Smooth muscle cell of the brain vasculature (primary cell): ENCODE measurements at places on chromosomes 3 and 15.

DNA sequence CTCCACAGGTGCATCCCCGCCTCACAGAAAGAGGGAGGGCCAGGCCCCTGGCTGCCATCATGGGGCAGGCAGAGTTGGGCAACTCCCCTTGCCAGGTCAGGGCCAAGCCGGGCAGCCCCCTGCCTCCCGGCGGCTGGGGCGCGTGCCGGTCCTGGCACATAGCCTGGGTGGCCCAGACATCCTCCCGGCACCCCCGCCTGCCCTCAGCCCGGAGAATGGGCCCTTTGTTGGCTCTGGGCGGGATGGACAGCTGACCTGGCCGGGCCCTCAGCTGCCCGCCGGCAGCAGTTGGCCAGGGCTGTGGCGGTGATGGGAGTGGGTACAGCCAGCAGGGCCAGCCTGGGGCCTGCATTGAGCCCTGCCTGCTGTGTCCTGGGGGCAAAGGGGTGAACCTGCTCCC, 16.5 kb downstream of the PLXNA1 start:
- no peak for DNase-seq

- no peak for DNase-seq
Observed at GRCh38 chr15:67370206-67370954, 115.8 kb downstream of the IQCH start.

GRCh38 chr3:126447456-126448106, 28.1 kb downstream of the ZXDC start:
- DNase-seq, result no peak

- DNase-seq, result no peak
Observed at GRCh38 chr3:178417736-178418135, 118.5 kb upstream of the KCNMB2 start.

DNA sequence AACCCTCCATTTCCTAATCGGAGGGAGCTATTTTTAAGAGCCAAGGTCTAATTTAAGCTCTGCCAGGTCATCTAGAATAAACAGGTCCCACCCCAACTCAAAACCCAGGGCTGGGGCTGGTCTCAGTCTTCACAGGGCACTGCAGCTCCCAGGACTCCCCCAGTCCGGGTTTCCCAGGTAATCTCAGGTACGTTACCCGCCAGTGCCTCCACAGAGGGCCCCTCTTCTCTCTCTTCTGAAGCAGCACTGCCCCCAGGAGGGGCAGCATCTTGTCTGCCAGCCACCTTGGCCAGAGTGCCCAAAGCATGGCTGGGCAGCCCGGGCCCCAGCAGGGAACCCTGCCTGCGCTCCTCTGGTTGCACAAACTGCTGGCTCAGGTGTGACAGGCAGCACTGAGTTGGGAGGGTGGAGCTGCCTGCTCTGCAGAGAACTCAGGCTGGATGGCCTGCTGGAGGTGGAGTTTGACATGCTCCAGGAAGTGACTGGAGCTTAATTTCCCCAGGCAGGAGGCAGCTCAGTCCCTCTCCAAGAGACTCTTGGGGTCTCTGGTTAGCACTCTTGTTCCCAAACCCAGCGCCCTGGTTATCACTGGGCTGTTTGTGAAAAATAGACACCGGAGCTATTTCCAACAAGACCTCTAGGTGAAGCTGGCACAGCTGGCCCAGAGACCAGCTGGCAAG, at the start of gene PLA2G4F:
Gene PLA2G4F (minus strand): TSS at position 394 of the 680 bp plus-strand sequence. CDS start 87 bp downstream, at position 307.
- no peak for DNase-seq

DNA sequence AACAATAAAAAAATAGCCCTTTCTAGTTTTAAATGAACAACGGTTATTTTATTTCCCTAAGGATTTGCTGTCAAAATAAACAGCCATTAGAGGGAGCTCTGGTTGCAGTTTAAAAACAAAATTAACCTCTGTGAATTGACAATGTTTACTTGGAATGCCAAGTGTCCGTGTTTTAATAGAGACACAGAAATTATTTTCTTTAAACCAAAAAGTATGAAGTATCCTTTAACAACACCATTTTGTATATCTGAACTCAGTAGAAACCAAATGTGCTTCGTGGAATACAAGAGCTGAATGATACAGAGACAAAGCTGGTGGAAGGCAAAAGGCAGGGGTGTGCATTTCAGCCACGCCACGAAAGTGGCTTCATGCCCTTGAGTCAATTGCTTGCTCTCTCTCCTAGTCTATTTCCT, 74.4 kb downstream of the MOBP start:
- no peak for DNase-seq

- DNase-seq, result peak; percentile 90
Observed at GRCh38 chr15:84911879-84912660, 27.6 kb downstream of the SLC28A1 start.

DNA sequence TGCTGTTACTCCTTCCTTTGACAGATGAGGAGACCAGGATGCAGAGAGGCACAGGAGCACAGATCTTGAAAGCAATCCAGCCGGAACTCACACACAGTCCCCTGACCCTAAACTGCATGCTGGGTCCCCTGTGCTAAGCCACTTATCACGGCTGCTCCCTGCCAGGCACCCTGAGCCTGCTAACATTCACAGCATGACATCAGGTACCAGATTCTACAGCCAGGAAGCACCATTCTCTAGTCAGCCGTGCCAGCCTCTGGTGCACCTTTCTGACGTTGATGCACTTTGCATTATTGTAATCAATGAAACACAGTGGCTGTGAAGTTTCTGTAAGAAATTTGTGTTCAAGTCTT, 247.3 kb downstream of the OCA2 start:
- DNase-seq, result no peak

GRCh38 chr15:62135532-62136134, 29.5 kb downstream of the C2CD4B start:
- no peak for DNase-seq

DNA sequence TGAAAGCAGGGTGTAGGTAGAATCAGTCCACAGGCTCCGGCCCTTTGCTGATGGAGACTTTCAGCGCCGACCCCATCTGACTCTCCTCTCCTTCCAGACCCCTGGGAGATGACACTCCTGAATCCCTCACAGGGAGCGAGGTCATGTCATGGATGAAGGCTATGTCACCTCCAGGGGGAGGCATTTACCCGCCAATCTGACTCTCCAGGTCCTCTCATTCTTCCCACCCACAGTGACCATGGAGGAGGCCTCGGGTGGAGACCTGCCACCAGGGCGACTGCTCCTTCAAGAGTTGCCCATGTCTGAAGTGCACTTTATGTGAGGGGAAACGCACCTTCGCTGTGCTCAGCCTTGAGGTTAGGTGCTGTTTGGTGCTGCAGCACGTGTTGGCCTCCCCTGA, 112.7 kb downstream of the KLF13 start:
- DNase-seq, result no peak

GRCh38 chr3:131518680-131519079, 15.9 kb upstream of the MRPL3 start:
- no peak for DNase-seq

DNA sequence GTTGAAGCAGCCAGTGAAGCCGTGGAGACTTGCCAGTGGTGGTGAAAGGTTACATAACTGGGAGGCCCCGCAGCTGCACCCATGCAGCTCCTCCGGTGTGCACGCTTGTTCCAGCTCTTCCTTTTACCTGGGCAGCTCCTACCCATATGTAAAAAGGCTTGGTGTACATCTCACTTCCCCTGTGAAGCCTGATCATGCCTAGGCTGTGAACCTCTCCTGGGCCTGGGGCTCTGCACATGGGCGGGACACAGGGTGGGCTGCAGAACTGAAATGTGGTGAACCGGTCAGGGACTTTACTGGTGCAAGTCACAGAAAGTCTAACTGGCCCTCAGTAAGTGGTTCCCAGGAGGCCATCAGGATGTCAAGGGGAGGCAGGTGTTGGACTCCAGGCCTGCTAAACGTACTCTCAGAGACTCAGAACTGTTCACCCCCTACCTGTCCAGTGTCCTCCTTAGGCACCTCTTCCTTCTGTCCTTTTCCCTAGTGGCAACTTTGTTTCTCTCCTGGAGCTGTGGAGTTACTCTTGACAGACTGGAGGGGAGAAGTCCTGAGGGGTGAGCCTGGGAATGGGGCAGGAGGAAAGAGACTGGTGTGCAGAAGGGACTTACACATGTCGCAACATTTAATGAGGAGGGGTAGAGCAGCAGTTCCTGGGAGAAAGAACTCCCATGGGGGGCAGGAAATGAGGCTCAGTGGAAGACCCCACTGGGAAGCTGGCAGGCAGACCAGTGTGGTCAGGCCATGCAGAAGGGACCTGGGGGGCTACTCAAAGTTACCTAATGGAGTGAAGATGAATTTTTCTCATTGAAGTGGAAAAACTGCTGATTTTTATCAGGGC, 148.1 kb downstream of the EEFSEC start:
- DNase-seq, result no peak

DNA sequence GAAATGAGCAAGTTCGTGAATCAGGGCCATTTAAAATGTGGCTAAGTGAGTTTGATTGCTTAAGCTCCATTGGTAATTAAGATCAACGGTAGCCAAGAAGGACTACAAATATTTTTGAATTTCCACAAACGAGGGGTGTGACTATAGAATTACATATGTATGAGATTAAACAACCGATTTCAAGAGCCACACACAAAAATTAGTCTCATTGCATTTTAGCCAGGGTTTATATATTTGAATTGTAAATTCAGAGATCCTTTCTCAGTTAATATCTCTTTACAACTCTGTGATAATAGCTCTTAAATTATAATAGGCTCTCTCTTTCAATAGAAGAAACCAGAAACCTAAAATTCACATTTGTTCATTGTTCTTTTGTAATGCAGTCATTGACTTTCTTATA, 325.6 kb upstream of the ICE2 start:
- no peak for DNase-seq

DNA sequence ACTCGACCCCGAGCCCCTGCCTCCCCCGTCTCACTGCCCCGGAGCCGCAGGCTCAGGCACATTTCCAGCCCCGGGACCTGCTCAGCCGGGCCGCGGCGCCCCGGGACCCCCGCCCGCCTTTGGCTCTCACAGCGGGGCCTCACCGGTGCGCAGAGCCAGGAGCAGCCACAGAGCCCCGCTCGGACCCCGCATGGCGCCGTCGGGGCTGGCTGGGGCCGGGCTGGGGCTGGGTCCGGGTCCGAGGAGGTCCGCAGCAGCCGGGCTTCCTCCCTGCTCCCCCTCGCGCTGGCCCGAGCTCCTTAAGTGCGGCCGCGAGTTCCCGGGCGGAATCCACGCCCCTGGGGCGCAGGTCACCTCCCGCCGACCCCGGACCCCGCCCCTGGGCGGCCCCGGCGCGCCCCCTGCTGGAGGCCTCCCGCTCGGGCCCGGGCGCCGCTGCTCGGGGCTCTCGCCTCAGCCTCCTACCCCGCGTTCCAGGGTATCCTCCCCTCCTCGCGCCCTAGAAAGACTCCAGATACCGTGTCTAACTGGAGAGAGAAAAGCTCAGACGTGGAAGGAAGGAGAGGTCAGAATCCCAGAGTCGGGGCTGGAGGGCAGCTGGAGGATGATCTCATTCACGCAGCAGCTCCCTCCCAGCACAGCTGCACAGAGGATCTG, at the start of gene MELTF:
Gene MELTF (minus strand): TSS at position 307 of the 657 bp plus-strand sequence. CDS start 115 bp downstream, at position 192.
- no peak for DNase-seq

GRCh38 chr3:13548696-13549622, at the start of gene FBLN2:
FBLN2 (plus strand) TSS chr3:13549125; CDS start chr3:13570356, 21,231 bp downstream.
- no peak for DNase-seq

DNA sequence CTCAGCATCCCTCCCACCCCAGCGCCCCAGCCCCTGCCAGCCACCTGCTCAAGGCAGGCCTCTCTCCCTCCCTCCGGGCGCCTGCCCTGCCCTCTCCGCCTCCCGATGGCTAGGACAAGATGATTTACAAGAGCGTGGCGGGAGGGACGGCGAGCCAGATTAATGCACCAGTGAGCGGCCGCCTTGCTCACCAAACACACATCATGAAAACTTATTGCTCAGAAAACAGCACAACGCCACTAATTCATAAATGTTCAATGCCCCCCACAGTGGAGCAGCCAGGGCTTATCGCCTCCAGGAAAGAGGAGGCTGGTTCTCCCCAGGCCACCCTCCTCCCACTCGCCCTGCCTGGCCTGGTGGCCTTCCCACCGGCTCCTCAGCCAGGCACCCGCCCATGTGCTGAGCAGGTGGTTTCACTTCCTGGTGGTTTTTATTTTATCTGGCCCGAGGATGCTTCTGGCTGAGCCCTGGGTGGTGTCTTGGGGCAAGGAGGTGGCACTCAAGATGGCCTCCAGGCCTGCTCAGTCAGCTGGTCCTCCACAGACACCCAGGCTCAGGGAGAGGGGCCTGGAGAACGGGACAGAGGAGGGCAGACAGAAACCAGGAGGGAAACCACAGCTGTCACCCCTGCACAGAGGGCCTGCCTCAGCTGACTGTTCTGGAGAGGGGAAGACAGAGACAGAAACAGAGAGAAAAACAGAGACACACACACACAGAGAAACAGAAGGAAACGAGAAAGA, 284.9 kb downstream of the UACA start:
- no peak for DNase-seq

DNA sequence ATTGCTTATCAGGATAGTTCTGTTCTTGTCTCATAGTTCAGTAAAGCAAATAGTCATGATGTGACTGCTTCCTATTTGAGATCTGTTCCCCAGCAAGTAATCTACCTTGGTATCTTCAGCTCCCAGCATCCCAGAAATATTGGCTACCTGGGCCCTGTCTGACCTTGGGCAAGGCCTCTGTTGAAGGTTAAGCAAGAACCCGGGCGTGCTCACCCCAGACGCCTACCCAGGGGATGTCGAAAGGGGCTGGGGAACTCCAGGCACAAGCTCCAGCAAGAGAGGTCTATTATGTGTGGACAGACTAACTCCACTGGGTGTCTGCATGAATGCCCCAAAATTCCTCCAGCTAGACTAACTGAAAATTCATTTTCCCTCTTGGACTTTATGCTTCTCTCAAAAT, 37.3 kb upstream of the IGF1R start:
- no peak for DNase-seq

- DNase-seq, result no peak
Observed at GRCh38 chr3:111307676-111308075, 234.3 kb upstream of the CD96 start.

DNA sequence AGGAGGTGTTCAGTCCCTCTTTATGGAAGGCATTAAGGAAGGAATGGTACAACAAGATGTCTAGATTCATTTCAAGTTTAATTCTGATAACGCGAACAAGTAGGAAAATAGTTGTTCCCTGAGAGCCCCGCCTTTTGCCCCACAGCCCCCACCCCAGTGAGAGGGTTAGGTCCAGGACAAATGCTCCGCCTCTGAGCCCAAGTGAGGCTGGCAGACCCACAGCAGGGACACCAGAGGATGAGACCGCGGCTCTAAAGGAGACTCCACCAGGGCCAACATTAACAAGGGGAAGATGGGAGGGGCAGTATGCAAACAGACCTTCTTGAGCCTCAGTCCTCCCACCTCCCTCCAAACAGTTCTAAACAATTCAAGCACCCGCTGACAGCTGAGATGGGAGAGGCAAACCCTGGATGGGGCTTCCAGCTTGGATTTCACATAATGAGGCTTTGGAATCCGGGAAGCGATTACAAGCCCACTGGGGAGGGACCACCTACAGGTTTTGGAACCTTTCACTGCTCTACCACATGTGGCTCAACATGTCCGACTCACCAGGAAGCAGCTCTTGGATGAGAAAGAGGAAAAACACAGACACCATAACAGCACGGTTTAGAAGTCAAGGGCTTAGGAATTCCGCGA, 42.9 kb upstream of the IREB2 start:
- peak; percentile 72 for DNase-seq

GRCh38 chr3:189883113-189883753, 237.5 kb downstream of the P3H2 start:
- no peak for DNase-seq

DNA sequence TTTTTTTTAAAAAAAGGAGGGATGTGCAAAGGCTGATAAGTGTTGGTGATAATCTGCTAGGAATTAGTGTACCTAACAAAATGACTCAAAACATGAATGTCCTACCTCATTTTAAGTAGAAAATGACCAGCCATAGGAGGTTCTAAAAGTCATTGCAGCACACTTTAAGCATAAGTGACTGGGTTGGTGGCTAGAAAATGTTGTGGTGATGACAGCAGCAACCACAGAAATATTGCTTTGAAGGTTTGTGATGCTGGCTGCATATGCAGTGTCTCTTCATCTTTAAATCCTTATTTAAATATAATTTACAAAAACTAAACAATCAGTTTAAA, 55.2 kb downstream of the CMSS1 start:
- DNase-seq, result no peak
